ENCODE measurements at places on chromosomes 7 and 10. TPM values are rescaled to one million over a fixed set of nuclear protein-coding genes. Genes with fewer than 3 reads are reported as not detected.

DNA sequence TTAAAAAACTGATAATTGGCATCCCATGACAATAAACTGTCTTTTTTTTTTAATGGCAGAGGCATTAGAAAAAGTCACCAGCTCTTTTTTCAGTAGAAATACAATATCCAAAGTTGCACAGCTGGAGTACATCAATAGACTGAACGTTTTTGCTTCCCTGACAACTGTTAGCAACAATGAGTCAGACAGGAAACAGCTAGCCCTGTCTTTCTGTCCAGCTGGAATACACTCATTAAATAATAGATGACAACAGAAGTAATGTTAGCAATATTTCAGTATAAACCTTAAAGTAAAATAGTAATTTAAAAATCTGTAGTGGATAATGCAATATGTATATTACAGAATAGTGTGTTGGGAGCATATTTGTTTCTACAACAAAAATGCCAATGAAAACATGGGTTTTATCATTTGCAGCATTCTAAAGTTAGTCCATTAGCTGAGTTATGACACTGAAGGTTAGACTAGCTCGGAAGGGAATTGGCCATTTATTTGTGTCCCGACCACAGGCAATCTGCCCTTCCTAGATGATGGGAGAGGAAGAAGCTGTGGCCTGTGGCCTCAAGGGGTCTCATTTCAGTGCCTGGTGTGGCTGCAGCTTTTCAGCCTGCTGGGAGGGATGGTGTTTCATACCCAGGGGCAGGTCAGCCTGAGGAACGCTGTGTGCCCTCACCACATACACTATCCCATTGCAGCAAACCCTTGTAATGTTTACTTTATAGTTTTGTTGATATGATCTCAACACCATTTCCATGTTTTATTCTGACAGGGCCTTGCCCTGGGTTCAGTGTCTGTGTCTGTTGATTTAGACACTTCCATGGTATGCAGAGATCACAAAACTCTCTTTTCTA lies 173.3 kb downstream of the SLC16A9 start:
- no peaks in the 10 kb centered on the region for H3K36me3 ChIP-seq
- H3K4me3 ChIP-seq, result no peak overlapping the region
- H3K27me3 ChIP-seq, result no peaks in the 10 kb centered on the region
- H3K4me1 ChIP-seq, result no peaks in the 10 kb centered on the region
- H3K27ac ChIP-seq, result no peak overlapping the region
- no peak for DNase-seq

DNA sequence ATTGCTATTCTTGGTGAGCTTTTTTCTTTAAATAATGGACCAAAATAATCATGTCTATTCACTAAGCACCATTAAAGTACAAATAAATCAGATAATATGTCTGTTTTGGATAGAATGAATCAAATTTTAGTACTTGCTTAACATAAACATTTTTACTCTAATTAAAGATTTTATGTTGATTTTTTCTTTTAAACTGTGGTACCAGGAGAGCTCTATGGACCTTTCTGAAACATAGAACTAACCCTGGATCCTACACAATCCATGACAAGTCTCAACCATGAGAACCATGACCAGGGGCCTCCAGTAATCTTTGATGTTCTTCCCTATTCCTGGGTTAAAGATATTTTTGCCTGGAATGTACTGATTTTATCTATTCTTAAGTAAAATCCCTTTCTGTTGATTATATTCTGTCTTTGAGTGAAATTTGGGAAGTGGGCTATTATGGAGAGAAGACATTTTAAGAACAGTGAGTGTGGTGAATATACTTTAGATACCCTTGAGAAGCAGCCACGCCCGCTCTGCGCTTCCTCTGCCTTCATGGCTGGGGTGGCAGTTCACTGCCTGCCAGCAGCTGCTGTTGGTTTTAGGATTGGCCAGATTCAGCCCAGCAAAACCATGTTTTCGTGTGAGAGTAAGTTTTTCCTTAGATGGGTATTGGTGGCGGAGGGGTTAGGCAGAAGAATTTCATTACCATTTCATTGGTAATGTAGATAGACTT lies 42.2 kb upstream of the BHLHA15 start:
- H3K27ac ChIP-seq, result no peak overlapping the region
- H3K4me3 ChIP-seq, result no peak overlapping the region
- DNase-seq, result no peak
- peaks cover 8% of the 10 kb centered on the region for H3K4me1 ChIP-seq

DNA sequence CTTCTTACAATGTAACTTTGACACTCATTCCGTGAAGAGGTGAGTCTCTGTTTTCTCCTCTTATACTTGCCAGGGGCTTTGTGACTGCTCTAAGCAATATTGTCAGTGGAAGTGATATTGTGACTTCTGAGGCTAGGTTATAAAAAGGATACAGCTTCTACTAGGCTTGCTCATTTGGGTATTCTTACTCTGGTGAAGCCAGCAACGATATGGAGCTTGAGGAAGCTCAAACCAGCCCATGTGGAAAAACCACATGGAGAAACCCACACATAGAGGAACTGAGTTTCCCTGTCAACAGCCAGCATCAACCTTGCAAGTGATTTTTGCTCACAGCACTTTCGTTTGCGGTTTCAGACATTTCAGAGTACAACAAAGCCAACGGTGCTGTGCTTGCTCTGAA lies 149.6 kb upstream of the SEMA3E start:
- no peaks in the 10 kb centered on the region for H3K27me3 ChIP-seq
- no peak for DNase-seq
- no peaks in the 10 kb centered on the region for H3K36me3 ChIP-seq
- H3K4me3 ChIP-seq, result no peak overlapping the region
- H3K27ac ChIP-seq, result no peak overlapping the region

The SORCS1 gene
- total RNA-seq, result not detected

- no peaks in the 10 kb centered on the region for H3K4me1 ChIP-seq
- DNase-seq, result no peak
- H3K27ac ChIP-seq, result no peak overlapping the region
- H3K4me3 ChIP-seq, result no peak overlapping the region
- no peaks in the 10 kb centered on the region for H3K27me3 ChIP-seq
- H3K36me3 ChIP-seq, result no peaks in the 10 kb centered on the region
Observed at GRCh38 chr7:77649716-77650349, 46.4 kb upstream of the RSBN1L start.

- DNase-seq, result no peak
- no peak overlapping the region for H3K4me3 ChIP-seq
- H3K4me1 ChIP-seq, result peaks cover 42% of the 10 kb centered on the region
Observed at GRCh38 chr10:122422266-122422989, 32.0 kb upstream of the ARMS2 start.

GRCh38 chr7:25628446-25628845 lies 400.2 kb upstream of the NPVF start:
- H3K4me1 ChIP-seq, result no peaks in the 10 kb centered on the region
- H3K4me3 ChIP-seq, result no peak overlapping the region
- H3K36me3 ChIP-seq, result no peaks in the 10 kb centered on the region
- H3K27me3 ChIP-seq, result peaks cover 5% of the 10 kb centered on the region
- DNase-seq, result no peak

DNA sequence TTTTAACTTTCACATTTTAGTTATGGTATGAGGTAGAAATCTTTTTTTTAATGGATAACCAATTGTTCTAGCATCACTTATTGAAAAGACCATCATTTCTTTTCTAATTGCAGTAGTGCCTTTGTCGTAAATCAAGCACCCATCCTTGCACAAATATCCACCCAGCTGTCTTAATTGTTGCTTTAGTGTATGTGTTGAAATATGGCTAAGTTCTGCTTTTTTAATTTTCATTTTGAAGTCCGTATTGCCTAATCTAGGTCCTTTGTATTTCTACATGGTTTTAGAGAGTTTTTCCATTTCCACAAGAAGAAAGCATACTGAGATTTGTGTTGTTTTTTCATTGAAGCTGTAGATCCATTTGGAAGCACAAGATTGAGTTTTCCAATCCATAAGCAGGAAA lies 259.6 kb upstream of the SEMA3E start:
- H3K27me3 ChIP-seq, result no peaks in the 10 kb centered on the region
- no peak for DNase-seq
- H3K36me3 ChIP-seq, result no peaks in the 10 kb centered on the region
- H3K4me1 ChIP-seq, result no peaks in the 10 kb centered on the region
- no peak overlapping the region for H3K27ac ChIP-seq

- no peaks in the 10 kb centered on the region for H3K4me1 ChIP-seq
- H3K4me3 ChIP-seq, result no peak overlapping the region
- no peak overlapping the region for H3K27ac ChIP-seq
- no peaks in the 10 kb centered on the region for H3K36me3 ChIP-seq
- no peaks in the 10 kb centered on the region for H3K27me3 ChIP-seq
Observed at GRCh38 chr7:45980181-45980905, 59.3 kb upstream of the IGFBP3 start.

The ABCB4 gene
- not detected for total RNA-seq

DNA sequence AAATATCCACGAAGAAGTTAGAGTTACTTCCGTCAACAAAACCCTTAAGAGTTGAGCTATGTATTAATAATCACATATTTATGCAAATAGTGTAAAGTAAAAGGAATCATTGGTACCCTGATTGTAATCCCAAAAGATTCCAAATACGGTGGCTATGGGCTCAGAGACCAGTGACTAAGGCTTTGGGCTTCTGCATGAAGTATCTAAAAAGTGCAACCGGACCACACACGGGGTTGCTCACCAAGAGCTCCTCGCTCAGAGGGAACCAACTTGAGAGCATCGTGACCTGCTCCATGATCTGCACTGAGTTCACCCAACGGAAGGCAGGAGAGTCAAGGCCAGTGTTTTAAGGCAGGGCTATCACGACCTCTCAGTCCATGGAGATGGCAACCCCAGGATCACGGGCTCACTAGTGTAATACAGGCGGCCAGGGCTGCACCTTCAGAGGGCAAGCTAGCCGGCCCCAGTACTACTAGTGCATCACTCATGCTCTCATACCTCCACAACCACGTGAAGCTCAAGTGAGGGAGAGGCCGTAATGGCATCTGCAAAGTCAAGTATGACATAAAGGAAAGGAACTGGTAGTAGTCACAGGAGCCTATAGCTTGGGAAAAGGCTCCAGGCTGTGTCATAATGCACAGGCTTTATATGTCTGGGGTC lies 77.1 kb upstream of the CAMK2B start:
- no peak overlapping the region for H3K4me3 ChIP-seq
- H3K4me1 ChIP-seq, result no peaks in the 10 kb centered on the region
- H3K27me3 ChIP-seq, result no peaks in the 10 kb centered on the region
- H3K36me3 ChIP-seq, result peaks cover 5% of the 10 kb centered on the region

DNA sequence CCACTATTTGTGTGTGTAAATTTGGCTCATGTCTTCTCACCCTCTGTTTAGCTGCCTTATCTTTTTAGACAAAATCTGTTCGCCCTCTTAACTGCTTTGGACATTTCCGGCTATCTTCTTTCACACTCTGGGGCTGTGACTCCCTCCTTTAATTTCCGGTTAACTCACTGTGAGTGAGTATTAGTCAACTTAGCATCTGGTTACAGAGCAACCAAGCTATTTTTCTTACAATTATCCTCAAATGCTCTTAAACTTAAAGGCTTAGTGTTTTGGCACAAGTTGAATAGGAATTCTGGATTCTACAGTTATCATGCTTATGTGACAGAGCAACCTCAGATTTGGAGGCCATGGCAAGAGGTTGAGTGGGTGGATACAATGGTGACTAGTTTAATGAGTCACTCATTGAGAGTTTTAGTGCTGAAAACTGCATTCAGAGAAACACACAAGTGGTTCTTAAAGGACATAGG lies 177.6 kb upstream of the SEMA3A start:
- no peaks in the 10 kb centered on the region for H3K4me1 ChIP-seq
- no peak for DNase-seq
- no peak overlapping the region for H3K4me3 ChIP-seq
- no peaks in the 10 kb centered on the region for H3K27me3 ChIP-seq

Measured in activated CD4-positive, alpha-beta T cell treated with anti-CD3 and anti-CD28 coated beads, Interleukin-2, amount 10 ng/mL, durations not matched to agents 7 days and 5 days (primary cell).